ENCODE measurements at places on chromosomes 16 and 17. TPM values are rescaled to one million over a fixed set of nuclear protein-coding genes. Genes with fewer than 3 reads are reported as not detected.
A peak's percentile ranks its signal among the peaks of the same experiment; 100 is the strongest.

DNA sequence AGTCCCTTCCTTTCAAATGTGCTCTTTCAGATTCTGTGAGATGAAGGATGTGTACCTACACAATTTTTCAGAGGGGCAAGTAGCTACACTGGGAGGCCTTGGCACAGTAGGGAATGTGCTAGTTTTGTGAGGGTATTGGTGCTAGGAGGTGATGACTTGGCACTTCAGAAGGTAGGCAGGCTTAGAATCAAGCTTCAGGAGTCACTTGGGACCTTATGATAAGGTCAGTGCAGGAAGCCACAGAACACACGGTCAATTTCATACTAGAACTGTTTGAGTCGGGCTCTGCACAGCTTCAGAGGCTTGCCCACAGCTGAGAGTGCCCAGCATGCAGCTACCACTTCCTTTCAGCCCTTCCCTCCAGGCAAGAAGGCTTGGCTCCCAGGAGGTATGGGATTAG, 6.1 kb downstream of the CMTM1 start:
- no peaks in the 10 kb centered on the region for H3K4me1 ChIP-seq
- no peak for DNase-seq
- H3K27me3 ChIP-seq: 0 out of 3 replicates have a peak, but pooled peaks cover 5% of the 10 kb centered on the region
- H3K27ac ChIP-seq: no peak overlapping the region

DNA sequence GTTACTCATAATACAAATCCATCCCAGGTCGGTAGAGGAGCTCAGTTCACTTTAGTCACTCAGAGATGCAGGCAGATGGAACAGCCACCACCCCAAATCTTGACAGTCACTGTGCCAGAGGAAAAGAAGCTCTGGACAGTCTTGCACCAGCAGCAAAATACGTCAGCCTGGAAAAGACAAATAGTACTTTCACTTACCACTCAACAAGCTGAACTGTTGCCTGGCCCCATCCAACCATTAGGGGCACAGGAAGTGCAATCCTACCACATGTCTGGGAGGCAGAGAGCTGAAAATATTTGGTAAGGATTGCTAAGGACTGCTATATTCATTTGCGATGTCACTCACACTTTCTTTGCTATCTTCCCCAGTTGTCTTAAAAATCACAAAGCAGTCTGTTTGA, 239.1 kb upstream of the TOX3 start:
- no peaks in the 10 kb centered on the region for H3K4me1 ChIP-seq
- no peak overlapping the region for H3K27ac ChIP-seq
- no peak overlapping the region for H3K4me3 ChIP-seq
- H3K36me3 ChIP-seq: no peaks in the 10 kb centered on the region
- H3K27me3 ChIP-seq: no peaks in the 10 kb centered on the region

- peaks cover 12% of the 10 kb centered on the region for H3K4me1 ChIP-seq
- no peak for DNase-seq
- no peak overlapping the region for H3K4me3 ChIP-seq
- H3K27me3 ChIP-seq: no peaks in the 10 kb centered on the region
- H3K36me3 ChIP-seq: no peaks in the 10 kb centered on the region
Measured at GRCh38 chr16:49617016-49617629, 238.8 kb downstream of the ZNF423 start.

DNA sequence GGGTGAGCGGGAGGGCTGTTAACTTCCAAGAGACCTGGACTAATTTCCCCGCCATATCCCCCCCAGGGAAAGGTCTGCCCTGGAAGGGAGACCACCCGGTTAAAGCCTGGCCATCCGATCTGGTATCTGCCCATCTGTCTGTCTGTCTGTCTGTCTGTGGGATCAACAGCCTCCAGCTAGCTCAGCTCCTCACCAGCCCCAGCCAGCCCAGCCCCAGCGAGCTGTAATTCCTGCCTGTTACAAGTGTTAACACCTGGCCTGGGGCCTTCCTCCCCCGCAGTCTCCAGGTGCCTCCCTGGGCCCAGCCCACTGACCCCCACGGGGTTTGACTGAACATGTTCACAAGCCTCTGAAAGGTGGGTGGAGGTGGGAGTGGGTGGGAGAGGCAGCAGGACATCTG, 4.0 kb downstream of the WNT3 start:
- H3K27ac ChIP-seq: no peak overlapping the region
- no peak overlapping the region for H3K4me3 ChIP-seq
- H3K36me3 ChIP-seq: no peaks in the 10 kb centered on the region
- DNase-seq: no peak

DNA sequence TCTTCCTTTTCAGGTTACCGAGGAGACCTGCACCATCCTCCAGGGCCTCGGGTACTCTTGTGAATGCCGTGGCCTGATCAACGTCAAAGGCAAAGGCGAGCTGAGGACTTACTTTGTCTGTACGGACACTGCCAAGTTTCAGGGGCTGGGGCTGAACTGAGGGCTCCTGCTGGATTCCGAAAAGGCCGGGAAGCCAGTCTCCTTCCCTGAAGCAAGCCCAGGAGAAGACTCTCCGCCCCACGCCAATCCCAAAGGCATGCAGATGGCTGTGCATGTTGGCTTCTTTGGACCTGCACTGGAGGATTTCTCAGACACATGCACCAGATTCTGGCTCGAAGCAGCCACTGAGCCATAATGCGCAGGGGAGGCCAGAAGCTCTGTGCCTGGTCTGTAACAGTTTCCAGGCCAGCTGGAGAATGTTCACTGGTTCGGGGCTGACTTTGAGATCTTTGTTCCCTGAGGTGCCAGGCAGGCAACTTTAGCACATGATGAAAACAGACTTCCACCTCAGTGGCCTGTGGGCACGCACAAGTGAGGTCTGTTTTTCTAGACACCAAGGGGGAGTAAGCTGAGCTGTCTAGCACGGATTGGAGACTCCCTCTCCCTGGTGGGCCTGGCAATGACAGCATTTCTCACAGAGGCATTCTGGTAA, 49.1 kb downstream of the ADCY7 start:
- peaks cover 43% of the 10 kb centered on the region for H3K4me1 ChIP-seq
- no peak for DNase-seq
- H3K27me3 ChIP-seq: no peaks in the 10 kb centered on the region
- no peak overlapping the region for H3K4me3 ChIP-seq
- H3K27ac ChIP-seq: no peak overlapping the region
- H3K36me3 ChIP-seq: peaks cover 53% of the 10 kb centered on the region

DNA sequence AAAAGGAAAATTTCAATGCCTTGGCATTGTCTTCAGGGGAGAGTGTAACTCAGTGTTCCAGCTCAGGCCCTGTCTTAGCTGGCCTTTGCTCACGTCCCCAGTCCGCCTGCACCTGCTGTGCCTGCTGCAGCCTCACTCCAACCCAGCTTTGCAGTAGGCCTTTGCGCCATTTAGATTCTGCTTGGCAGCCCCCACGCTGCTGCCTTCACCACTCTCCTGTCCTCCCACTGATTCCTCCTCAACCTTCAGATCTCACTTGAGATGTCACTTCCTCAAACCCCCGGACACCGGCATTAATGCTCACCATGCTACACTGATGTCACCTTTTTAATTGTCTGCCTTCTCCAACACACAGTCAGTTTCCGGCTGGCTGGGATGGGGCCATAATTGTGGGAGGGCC, 166.2 kb downstream of the SHISA9 start:
- H3K27me3 ChIP-seq: no peaks in the 10 kb centered on the region
- no peaks in the 10 kb centered on the region for H3K4me1 ChIP-seq
- H3K36me3 ChIP-seq: no peaks in the 10 kb centered on the region
- no peak for DNase-seq
- no peak overlapping the region for H3K4me3 ChIP-seq

DNA sequence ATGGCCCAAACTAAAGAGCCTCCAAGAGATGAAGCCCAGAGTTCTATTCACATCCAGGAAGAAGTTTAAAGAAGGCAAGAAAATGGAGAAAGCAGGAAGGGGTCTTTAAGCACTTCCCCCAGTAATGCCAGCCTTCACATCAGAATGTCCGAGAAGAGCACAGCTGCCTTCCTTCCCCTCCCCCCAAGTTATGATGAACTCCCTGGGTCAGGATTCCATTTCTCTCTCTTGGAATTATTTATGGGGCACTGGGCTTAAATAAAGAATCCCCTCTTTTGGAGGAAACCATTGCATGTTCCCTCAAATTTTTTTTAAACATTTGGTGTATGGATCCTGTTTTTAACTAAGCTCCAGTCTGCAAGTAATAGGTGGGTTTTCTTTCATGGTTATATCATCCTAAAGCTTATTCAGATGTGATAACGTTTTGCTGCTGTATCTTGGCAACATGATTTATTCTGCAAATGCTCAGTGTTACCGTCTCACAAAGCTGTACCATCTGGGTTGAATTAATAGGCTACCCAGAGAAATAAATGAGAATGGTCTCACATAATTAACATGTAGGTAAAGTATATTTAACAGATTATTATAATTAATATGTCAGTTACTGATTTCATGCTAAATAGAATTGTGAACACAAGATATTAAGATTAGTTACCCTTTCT, 160.9 kb upstream of the TOX3 start:
- no peaks in the 10 kb centered on the region for H3K4me1 ChIP-seq
- no peaks in the 10 kb centered on the region for H3K36me3 ChIP-seq
- no peak for DNase-seq
- no peak overlapping the region for H3K27ac ChIP-seq
- H3K4me3 ChIP-seq: no peak overlapping the region

DNA sequence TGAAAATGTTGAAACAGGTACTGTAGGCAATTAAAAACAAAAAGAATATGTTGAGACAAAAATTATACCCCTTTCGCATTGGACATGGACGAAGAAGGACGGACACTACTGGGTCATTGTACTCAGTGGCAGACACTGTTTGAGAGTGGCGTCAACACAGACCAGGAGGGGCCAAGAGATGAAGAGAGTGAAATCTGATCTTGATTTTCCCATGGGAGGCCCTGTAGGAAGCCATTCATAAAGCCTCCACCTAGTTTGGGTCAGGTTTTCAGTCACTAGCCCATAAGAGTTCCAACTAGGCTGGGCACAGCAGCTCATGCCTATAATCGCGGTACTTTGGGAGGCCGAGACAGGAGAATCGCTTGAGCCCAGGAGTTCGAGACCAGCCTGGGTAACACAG, 23.6 kb upstream of the SMURF2 start:
- no peak overlapping the region for H3K27ac ChIP-seq
- DNase-seq: no peak
- H3K36me3 ChIP-seq: no peaks in the 10 kb centered on the region
- peaks cover 25% of the 10 kb centered on the region for H3K4me1 ChIP-seq
- no peaks in the 10 kb centered on the region for H3K27me3 ChIP-seq

- peaks cover 32% of the 10 kb centered on the region for H3K36me3 ChIP-seq
- no peaks in the 10 kb centered on the region for H3K4me1 ChIP-seq
- H3K27me3 ChIP-seq: no peaks in the 10 kb centered on the region
- DNase-seq: no peak
- no peak overlapping the region for H3K27ac ChIP-seq
Measured at GRCh38 chr16:1734123-1734522, 28.1 kb downstream of the MAPK8IP3 start.

GRCh38 chr17:78723001-78723796, 58.9 kb downstream of the CYTH1 start:
- no peak for DNase-seq
- peak overlapping the region; percentile 64 for H3K4me3 ChIP-seq
- no peak overlapping the region for H3K27ac ChIP-seq
- H3K36me3 ChIP-seq: no peaks in the 10 kb centered on the region
- peaks cover 70% of the 10 kb centered on the region for H3K4me1 ChIP-seq

DNA sequence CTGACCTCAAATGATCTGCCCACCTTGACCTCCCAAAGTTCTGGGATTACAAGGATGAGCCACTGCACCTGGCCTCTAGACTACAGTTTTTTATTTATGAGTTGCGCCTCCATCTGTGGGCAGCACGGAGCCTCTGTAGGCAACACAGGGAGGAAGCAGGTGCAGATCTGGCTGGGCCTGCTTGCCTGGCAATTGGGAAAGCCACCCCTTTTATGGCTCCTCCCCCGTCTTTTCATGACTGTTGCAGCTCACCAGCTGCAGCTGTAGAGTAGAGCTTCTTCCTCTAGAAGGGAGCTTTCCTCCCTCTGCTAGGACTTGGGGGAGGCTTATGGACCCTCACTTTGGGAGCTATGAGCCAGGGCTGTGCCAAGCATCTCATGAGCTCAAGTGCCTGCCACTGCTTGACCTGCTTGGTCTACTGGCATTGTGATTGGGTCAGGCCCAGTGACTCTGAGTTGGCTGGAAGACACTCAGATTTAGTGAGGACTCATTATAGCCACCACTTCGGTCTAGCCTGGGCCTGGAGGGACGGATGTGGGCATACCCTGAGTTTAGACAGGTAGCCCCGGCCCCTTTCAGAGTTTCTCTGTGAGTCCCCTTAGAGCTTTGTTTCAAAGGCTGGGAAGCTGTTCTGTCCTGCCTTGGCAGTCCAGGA, 6.9 kb upstream of the SLC7A6 start:
- peak overlapping the region; percentile 47 for H3K4me3 ChIP-seq
- H3K4me1 ChIP-seq: peaks cover 43% of the 10 kb centered on the region
- no peak for DNase-seq

- no peaks in the 10 kb centered on the region for H3K27me3 ChIP-seq
- H3K36me3 ChIP-seq: peaks cover 28% of the 10 kb centered on the region
- no peak overlapping the region for H3K4me3 ChIP-seq
- DNase-seq: no peak
- H3K27ac ChIP-seq: no peak overlapping the region
- H3K4me1 ChIP-seq: no peaks in the 10 kb centered on the region
Measured at GRCh38 chr17:3026856-3027751, 36.3 kb downstream of the OR1D5 start.

- no peaks in the 10 kb centered on the region for H3K36me3 ChIP-seq
- H3K4me3 ChIP-seq: no peak overlapping the region
- no peaks in the 10 kb centered on the region for H3K4me1 ChIP-seq
- no peak for DNase-seq
Measured at GRCh38 chr17:52721910-52722309, 563.4 kb upstream of the CA10 start.

DNA sequence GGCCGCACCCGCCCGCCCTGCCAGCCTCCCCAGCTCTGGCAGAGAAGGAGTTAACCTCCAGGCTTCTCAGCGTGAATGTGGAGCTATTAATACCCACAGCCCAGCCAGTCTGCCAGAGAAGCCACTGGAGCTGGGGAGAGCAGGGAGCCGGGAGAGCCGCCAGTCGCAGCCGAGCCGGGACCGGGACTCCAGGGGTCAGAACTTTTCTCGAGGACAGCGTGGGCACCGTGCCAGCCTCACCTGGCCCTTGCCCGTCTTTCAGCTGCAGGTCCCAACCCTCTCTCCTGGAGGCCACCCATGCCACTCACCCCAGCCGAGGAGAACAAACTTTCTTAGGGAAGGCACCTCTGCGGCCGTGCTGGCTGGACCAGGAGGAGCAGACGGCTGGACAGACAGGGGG, 33.8 kb upstream of the SBK1 start:
- H3K4me3 ChIP-seq: no peak overlapping the region
- no peaks in the 10 kb centered on the region for H3K4me1 ChIP-seq

Gene CMTM1
- total RNA-seq: 1.9 TPM

Gene CCL16
- 2.0 TPM for total RNA-seq

Gene CDH8
- total RNA-seq: not detected

Gene SLC6A2
- total RNA-seq: 0.66 TPM

Gene AOC3
- total RNA-seq: 8.7 TPM

Gene MCRIP2
- total RNA-seq: 76.7 TPM

Gene SP2
- 1.5 TPM for total RNA-seq
